ENCODE measurements at places on chromosomes 1 and 21.

DNA sequence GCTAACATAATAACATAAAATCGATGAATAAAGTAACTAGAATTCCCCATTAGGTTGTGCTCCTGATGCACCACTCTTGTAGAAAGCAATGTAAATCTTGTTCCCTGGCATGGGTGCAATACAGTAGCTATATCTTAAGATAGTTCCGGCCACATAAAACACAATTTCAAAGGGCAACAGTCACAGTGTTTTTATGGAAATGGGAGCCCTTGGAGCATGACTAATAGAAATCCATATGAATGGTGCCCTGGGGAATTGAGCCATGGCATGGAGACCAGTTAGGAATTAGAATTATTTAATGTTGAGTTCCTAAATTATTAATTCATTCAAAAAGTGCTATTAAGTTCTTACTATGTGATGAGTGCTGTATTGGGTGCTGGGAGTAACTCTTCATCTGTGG lies 118.7 kb downstream of the KCNK2 start:
- DNase-seq, result no peak

GRCh38 chr1:33268927-33269610 lies 12.8 kb downstream of the ZNF362 start:
- no peak for DNase-seq

- DNase-seq, result no peak
Observed at GRCh38 chr1:18149027-18149641, 41.5 kb downstream of the IGSF21 start.

- DNase-seq, result no peak
Observed at GRCh38 chr1:90510143-90510542, 207.0 kb downstream of the BARHL2 start.

- no peak for DNase-seq
Observed at GRCh38 chr1:100530880-100531487, 7.0 kb upstream of the GPR88 start.

GRCh38 chr1:239922778-239923522 lies 168.7 kb upstream of the FMN2 start:
- no peak for DNase-seq

- DNase-seq, result no peak
Observed at GRCh38 chr1:14516974-14517840, 81.3 kb upstream of the KAZN start.

All from activated CD4-positive, CD25-positive, alpha-beta regulatory T cell (primary cell).